Frontal cortex (tissue), 4 donors: ENCODE measurements at places on chromosomes 1 and 21. TPM values are rescaled to one million over a fixed set of nuclear protein-coding genes. Genes with fewer than 3 reads are reported as not detected.

- no peak for DNase-seq
Measured at GRCh38 chr1:236009191-236009590, 55.7 kb downstream of the NID1 start.

DNA sequence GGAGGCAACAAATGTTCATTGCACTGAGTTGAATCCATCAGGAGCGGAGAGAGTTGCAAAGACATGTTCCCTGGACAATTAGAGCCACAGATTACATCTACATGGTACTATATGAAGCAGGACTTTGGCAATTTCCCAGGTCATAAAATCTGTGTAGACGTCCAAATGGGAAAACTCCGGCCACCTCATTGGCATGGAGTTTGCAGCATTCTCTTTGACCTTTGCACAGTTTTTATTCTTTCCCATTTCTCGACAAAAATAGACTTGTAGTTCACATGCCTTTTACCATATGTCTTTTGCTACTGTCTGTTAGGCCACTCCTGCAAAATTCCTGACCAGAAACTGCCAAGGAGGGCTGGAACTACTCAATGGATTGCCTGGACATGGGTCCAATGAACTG lies 48.2 kb downstream of the UBE2T start:
- no peak for DNase-seq

The OR2M4 gene
- total RNA-seq: under 0.01 TPM

DNA sequence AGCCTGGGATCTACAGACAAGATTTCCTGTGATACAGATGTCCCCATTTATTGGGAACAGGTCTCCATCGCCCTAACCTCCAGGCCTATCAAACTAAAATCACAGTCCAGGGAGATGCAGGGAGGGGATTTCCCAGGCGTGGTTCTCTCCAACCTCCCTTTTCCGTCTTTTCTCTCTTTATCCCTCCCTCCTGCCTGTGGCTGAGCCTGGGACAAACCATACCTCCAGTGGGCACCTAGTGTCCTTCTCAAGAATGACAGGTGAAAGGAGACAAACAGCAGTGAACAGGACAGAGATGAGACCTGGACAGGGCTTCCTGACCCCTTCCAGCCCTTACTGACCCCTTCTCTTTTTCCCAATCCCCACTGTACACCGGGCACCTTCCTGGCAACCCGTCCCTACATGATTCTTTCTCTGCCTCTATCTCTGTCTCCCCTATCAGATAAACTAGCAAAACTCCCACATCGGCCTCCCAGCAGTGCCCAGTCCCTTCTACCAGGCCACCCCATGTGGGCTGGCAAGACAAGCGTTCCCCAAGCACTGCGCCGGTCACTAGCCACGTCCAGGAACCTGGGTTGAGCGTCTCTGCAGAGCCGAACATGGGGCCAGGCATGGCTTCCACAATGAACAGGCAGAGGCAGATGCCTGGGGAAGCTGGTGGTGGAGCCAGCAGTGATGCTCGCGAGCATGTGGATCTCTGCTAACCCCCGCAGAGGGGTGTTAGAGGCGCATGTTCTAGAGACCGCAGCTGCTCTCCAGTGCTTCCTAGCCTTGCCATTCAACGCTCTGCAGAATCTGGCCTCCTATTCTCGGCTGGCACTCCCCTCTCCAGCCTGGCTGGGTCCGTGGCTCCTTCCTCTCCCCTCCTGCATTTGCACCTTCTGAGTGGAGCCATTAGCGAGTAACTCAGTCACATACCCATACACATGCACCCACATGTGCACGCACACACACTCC lies 54.7 kb downstream of the ELK4 start:
- no peak for DNase-seq

GRCh38 chr1:23343221-23344110 lies 618 bp downstream of the HNRNPR start:
- DNase-seq: no peak

- no peak for DNase-seq
Measured at GRCh38 chr21:45200581-45201296, 87.0 kb downstream of the POFUT2 start.

DNA sequence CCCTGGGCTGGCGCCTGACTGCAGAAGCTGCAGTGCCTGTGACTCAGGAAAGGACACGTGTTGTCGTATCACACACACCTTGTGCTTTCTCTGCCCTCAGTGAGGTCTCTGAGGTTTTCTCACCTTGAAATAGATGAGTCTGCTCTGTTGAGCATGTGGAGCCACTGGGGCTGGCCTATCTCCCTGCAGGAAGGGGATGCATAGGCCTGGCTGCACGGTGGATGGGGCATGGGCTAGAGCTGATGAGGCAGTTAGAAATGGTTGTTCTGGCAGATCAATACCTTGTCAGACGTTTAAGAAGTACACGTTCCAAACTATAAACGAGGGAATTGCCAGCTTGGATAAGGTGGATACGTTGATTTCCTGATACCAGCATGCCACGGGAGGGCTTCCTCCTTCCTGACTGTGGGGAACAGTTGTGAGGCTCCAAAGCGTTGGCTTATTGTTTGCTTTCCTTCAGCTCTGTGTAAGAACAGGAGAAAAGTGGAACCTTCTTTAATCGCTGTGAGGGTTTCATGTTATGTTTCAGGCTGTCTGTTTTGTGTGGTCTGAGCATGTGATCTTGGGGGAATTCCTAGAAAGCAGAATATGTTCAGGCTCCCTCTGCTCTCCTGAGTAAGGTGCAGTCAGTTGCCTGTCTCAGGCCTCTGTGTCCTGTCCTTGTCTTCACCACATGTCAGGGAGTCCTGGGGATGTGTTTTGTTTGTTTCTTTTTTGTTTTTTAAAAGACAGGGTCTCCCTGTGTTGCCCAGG lies 44.8 kb downstream of the PCNT start:
- no peak for DNase-seq

DNA sequence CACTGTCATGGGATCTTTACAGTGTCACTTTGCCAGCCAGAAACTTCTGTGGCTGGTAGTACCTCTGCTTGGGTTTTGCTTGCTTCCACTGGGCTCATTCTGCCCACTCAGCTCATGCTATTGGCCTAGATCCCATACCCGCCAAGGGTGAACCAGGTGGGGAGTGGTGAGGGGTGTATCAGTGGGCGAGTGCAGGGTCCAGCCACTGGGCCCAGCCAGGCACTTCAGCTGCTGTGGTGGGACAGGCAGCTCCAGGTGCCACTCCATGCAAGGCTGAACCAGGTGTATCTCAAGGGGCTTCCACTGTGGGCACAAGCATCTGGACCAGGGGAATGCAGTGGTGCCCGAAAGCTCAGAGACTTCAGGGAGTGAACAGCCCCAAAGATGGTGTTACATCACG lies 398.2 kb downstream of the NCAM2 start:
- DNase-seq: no peak

DNA sequence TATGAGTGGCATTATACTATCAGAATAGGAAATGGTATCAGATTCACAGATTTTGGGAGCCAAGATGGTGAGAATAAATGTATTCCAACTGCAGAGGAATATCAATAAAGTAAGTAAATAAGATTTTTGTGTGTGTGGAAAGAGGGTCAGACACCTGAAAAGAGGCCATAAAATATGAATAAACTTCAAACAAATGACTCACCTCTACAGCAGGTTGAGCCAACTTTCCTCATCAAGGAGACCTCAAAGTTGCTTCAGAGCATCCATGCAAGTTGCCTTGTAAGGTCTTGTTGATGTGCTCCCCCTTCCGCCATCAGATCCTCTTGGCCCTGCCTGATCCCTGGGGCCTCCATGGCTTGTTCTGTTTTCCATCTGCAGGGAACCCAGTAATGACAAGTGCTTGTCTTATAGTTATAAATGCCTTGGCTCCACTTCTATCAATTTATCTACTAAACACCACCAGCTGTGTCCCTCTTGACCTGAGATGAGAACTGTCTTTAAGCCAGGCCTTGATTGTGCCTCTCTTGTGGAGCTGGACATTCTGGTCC lies 775.6 kb downstream of the LTN1 start:
- DNase-seq: no peak

GRCh38 chr1:32276032-32276782 lies 15.7 kb upstream of the HDAC1 start:
- no peak for DNase-seq

DNA sequence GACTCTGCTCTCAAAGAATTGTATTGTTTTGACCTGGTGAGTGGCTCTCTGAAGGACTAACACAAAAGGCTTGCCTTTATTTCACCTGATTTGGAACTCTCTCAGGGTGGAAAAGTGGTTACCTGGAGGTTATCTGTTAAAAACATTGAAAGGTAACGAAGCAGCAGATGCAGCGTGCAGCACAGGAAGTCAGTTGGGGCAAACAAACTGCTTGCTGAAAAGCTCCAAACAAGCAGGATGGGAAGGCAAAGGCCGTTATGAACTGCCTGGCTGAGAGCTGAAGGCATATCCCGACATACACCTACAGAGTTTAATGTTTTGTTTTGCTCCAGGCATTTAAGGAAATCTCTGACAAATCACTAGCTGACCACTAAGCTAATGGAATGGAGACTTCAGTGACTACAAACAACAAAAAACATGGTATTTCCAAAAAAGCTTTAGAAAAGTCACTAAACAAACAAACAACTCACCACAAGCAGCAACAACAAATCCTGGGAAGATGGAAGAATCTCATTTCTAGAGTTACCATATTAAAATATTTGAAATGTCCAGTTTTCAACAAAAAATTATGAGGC lies 44.3 kb upstream of the BATF3 start:
- DNase-seq: no peak

DNA sequence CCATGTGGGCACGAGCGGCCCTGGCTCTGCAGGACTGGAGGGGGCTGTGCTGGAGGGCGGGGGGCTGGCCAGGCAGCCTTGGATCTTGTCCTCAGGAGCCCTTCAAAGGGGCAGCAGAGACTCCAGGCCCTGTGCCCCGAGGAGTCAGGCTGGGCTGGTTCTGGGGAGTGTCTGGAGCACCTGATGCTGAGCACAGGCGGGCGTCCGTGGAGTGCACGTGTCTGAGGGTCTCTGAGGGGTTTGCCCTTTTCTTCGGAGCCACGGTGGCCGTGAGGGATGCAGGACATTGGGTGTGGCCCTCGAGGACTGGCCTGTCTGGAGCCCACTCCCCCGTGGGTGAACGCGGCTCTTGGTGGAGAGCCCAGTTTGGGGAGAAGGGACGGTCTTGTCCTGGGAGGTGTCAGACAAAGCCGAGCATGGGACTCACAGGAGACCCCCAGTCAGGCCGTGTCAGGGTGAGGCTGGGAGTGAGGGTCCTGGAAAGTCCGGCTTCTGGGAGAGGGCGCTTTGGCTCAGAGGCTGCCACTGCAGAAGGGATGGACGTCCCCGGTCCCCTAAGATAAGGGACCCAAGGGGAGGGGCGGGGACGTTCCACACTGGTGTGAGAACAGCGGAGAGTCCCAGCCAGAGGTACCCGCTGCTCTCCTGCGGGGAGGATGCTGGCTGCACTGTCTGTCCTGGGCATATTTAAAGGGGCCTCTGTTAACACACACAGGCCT lies 60.8 kb downstream of the COL18A1 start:
- no peak for DNase-seq

GRCh38 chr1:64405833-64406232 lies 64.1 kb upstream of the CACHD1 start:
- no peak for DNase-seq

DNA sequence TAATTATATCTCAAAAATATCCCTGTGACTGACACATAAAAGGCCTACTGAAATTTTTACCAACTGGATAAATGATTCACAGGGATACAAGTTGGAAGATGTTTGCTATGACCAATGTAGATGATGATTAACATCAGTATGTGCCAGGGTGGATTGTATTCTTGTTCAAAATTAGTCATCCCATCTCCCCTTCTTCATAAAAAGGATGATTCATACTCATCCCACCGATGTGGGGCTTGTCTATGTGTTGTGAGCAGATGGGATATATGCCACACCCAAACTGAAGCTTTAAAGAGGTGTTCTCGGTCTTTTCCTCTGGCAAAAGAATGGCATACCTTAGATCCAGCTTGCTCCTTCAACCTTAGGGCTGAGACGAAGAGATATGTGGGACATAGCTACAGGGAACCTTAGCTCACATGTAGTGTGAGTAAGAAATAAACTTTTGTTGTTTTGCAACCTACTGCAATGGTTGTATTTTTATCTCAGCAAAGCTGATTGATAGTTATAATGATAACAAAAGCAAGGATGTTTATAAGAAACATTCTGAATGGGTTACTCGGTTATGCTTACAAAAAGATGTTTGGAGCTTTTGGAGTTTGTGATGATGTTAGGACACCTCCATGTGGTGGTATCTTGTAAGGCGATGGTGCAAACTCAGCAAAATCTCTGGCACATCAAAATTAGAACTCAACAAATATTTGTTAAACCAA lies 29.4 kb downstream of the SPATA17 start:
- DNase-seq: no peak

GRCh38 chr1:238660849-238661248 lies 725.5 kb upstream of the CHRM3 start:
- DNase-seq: no peak

GRCh38 chr1:111755331-111756123 lies at the start of gene DDX20:
TSS of gene DDX20 (plus strand) at chr1:111755901. CDS start at chr1:111755925, 24 bp downstream.
- peak; percentile 93 for DNase-seq

GRCh38 chr1:110356379-110356778 lies 17.2 kb downstream of the RBM15 start:
- no peak for DNase-seq

DNA sequence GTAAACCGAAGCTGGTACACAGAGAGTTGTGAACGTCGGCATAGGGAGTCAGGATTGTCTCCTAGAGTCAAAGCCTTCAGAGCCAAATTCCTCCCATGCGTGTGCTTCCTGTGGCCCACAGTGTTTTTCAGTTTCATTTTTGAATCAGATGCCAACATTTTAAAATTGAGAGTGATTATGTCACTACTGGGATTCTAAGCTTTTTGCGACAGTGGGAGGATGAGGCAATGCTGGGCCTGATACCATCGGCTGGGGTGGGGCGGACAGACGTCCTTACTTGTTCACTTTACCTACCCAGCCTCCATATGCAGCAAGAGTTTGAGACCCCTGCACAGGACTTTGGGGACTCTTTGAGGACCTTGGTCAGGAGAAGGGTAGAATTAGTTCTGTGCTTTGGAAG lies 1.3 kb upstream of the KLHDC7A start:
- no peak for DNase-seq

- no peak for DNase-seq
Measured at GRCh38 chr1:99993468-99993845, 23.7 kb downstream of the SLC35A3 start.

DNA sequence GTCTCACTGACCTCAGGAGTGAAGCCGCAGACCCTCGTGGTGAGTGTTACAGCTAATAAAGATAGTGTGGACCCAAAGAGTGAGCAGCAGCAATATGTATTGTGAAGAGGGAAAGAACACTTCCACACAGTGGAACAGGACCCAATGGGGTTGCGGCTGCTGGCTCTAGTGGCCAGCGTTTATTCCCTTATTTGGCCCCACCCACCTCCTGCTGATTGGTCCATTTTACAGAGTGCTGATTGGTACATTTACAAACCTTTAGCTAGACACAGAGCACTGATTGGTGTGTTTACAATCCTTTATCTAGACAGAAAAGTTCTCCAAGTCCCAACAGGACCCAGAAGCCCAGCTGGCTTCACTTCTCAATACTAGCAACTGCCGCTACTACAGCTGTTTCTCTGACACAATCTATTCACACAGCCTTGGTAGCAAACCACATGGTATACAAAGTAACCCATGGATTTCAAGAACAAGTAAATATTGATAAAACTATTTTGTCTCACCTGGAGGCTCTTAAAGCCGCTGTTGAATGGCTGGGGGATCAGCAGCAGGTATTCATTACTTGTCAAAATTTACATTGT lies 25.3 kb upstream of the ITLN1 start:
- no peak for DNase-seq

The S1PR1 gene
- total RNA-seq: 12.6 TPM
